Stimulated activated naive CD4-positive, alpha-beta T cell treated with Interleukin-2 at 50 U/mL for 16 hours (primary cell): ENCODE measurements at places on chromosomes 1 and 21.

GRCh38 chr21:33800753-33801423, 114.7 kb downstream of the ATP5PO start:
- DNase-seq: no peak

DNA sequence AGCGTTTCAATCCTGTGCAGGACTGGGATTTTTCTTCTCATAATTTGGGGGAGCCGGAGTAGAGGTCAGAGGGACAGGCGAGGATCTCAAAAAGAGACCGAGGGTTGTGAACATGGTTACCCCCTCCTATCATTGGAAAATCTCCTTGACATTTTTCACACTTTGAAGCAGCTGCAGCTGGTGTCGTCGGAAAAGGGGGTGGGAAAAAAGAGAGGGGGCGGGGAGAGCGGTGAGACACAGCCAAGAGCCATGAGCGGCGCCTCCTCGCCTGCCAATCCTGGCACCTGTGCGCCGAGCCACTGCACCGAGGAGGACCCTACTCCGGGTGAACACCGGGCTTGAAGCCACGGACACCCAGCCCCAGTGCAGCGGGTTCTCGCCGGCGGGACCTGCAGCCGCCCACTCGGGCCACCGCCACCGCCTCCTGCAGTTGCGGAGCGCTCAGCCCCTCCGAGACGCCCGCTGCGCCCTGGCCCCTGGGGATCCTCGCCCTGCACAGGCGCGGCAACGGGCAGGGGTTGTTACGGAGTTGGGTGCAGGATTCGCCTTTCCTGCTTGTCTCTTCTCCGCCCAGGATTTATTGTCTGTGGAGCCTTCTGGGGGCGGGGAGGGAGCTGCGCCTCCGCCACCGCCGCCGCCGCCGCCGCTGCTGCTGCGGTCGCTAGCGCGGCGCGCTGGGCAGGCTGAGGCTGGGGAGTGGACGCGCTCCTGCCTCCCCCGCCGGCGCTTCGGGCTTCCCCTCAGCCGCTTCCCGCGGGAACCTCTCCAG, at the start of gene LRRC7:
LRRC7 (plus strand) TSS at position 271 of the 769 bp plus-strand sequence. CDS start 718 bp downstream, outside the sequence.
- no peak for DNase-seq

GRCh38 chr1:217456261-217456660, 174.6 kb downstream of the GPATCH2 start:
- no peak for DNase-seq

DNA sequence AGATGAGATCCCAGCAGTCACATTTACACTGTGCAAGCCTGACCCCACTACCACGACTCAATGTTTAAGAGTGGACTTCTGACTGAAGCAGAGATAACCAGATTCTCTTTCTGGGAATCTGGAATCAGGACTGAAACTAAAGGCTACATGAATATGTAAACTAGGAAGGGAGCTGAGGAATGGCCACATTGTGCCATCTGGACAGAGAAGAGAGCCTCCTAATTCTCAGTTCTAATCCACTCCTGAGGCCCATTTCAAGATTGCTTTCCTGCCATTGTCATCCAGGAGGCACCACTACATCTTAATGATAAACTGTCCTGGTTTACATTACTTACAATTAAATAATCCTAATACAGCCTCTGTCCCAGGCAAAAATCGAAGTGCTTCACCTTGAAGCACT, 6.5 kb downstream of the PAXBP1 start:
- DNase-seq: no peak

- DNase-seq: no peak
Measured at GRCh38 chr21:41215856-41216408, 48.0 kb downstream of the BACE2 start.

- DNase-seq: peak; percentile 87
Measured at GRCh38 chr1:121519042-121519755, 334.4 kb downstream of the SRGAP2C start.

- DNase-seq: no peak
Measured at GRCh38 chr1:24216276-24217074, 29.4 kb upstream of the IFNLR1 start.

GRCh38 chr1:172321451-172321850, 99.0 kb upstream of the C1orf105 start:
- no peak for DNase-seq

GRCh38 chr1:48016515-48016914, 19.3 kb upstream of the TRABD2B start:
- DNase-seq: no peak

GRCh38 chr1:185864331-185864730, 130.1 kb downstream of the HMCN1 start:
- DNase-seq: no peak

DNA sequence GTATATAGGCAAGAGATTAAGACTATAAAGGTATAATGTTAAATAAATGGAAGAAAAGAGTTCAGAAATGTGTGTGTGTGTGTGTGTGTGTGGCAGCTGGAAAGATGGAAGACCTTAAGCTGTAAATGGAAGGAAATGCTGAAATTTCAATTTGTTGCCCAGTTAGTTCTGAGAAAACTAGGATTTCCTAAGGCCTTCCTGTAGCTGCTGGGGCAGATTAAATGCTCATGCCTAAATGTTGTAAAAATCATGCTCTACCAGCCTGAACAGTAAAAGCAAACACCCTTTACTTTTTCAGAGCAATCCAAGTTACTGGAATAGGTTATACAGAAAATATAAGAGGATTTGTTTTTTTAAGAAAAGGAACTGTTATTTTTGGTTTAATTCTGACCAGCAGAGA, 8.3 kb downstream of the ADCY10 start:
- no peak for DNase-seq

DNA sequence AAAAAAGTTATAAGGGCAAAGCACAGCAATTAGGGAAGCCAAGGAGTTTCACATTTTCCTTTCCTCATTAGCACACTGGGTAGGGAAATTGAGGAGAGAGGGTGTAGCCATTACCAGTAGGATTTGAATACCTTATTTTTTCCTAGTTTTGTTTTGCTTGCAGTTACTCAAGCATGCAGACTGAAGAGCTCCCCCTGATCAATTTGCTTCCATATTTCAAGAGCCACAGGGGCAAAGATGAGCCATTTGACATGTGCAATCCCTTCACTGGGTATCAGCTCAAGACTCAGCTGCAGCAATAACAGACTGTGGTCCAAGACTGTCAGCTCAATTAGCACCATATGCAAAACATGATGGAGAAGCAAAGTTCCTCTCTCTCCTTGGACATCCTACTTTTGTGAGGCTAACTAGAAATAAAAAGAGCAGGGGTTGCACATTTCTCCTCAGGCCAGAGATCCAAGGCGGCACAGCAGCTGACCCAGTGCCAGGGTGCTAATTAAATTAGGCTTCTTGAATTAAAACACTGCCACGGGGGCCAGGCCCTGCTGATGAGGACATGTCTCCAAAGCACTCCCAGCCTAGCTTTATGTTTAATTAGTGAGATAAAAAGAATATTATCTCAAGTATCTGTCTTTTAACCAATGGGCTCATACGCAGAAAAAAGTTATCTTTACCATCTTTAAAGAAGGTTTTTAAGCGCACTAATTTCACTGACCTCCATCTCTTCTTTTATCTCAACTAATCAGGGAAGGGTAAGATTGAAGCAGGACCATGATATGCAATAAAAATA, 36.7 kb upstream of the LRRC53 start:
- DNase-seq: no peak
